ENCODE measurements at places on chromosomes 4 and X.

- DNase-seq = no peak
These were observed 8.7 kb downstream of the RPGR start for GRCh38 chrX:38318606-38319005.

DNA sequence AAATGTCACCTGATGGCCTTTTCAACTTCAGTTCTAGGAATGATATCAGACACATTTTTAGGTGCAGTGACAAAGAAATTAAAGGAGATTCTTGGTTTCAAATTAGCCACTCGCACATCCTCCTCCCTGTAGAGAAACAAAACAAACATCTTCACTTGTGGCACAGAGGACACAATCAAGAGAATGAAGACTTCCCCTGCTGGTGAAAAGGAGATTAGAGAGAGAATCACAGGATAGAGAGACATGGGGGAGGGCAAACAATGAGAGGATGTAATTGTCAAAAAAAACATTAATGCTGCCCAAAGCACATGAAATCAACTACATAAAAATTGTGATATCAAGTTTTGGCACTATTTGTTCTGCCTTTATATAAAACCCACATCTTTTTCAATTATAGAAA is 34.5 kb downstream of the ACE2 start:
- DNase-seq = no peak

- DNase-seq = no peak
These were observed 1638.8 kb upstream of the PCDH7 start for GRCh38 chr4:29081234-29081955.

DNA sequence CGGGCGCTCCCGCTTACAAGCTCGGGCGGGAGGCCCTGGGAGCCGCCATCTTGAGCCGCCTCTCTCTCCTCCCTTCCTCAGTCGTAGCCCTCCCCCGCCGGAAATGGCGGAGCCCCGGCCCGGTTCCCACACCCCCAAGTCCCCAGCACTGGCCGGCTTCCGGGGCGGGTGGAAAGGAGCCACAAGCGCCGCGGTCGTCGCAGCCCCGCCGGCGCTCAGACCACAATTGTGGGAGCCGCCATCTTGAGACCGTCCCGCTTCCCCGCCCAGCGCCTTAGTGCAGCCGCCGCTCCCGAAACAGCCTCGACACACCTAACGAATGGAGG is 531 bp downstream of the HCFC1 start:
- DNase-seq = peak; percentile 39

- DNase-seq = peak; percentile 6
These were observed 860.9 kb upstream of the LCORL start for GRCh38 chr4:18882468-18882867.

DNA sequence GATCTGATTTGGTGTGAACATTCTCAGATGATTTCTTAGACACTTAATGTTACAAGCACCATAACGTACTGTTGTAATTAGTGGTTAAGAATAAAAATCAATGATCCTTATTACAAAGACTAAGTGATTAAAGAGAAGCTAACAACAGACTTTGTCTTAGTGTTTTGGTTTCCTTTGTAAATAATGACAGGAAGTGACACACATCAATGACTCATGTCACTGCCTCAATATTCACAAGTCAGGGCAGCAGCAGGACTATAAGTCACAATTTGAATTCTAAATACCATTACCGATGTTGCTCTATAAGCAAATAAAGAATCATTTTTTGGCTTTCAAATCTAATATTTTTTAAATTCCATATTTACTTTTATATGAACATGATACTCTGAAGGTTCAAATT is 115.8 kb upstream of the FAT4 start:
- DNase-seq = no peak

- peak; percentile 46 for DNase-seq
These were observed 91.0 kb downstream of the ARHGAP24 start for GRCh38 chr4:85565761-85566480.

DNA sequence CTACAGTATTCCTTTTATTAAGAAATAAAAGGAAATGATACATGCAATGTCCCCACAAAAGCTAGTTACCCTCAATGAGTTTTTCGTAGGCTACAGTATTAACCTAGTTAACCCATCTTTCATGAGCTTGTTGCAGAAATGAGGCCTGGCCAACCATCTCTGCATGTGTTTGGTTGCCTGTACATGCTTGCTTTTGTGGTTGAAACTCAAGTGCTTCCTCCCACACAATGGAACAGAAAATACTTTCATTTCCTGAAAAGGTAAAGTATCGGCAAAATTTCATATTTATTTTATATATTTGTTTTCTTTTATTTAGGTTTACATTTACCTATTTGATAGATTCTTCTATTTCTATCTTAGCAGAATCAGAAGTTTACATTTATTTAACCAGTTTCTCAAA is 214.6 kb upstream of the FAM241A start:
- no peak for DNase-seq

DNA sequence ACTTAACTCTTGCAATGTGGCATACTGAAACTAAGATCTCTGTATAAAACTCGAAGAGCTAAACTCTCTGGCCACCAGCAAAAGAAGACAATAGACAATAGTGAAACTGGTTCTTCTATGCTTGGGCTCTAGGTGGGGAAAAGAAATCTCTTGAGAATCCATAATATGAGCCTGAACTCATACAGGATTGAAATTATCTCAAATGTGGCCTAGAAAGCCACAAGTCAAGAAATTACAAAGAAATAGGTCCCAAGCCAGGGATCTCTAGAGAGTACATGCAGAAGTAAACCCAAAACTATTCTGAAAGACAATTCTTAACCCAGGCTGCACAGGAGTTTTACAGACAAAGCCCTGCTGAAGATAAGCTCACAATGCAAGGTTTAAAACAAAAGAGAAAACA is 127.4 kb downstream of the ANAPC10 start:
- DNase-seq = no peak

- no peak for DNase-seq
These were observed 85.6 kb upstream of the CXorf66 start for GRCh38 chrX:140050906-140051305.

GRCh38 chr4:94577136-94577535 is 125.4 kb downstream of the PDLIM5 start:
- DNase-seq = peak; percentile 48

- DNase-seq = no peak
These were observed 3.3 kb downstream of the PWWP3B start for GRCh38 chrX:106171293-106171820.

- no peak for DNase-seq
These were observed 824 bp upstream of the HMGB3 start for GRCh38 chrX:150982235-150982787.

DNA sequence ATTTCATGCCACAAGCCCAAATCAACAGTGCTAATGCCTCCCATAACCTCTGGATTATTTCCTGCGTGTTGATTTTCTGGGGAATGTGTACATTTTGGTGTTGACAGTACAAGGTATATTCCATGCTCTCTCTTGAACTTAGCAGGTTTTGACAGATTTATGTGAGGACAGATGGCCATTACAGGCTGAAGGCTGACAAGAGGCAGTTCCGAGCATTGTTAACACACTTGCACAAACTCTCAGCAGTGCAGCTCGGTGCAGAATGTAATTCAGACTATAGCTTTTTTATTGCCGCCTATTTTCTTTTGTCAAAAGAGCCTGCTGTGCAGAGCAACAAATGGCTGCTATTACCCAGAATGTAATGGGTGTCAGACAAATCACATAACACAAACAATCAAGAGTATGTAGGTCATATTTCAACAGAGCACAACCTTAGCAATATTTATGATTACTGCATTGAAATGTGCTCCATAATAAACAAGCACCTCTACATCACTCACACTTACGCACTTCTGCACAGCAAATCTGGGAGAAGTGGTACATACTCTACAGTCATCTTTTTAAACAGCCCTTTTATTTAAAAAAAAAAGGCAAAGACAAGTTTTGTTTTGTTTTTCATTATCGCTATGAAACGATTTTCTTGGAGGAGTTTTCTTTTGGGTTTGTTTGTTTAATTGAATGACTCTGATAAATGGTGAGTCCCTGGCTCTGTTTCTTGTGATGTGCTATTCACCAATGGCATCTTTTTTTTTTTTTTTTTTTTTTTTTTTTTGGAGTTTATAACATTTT is 71.6 kb downstream of the PPARGC1A start:
- DNase-seq = no peak

GRCh38 chrX:13763489-13763888 is 28.9 kb downstream of the OFD1 start:
- no peak for DNase-seq

GRCh38 chr4:15552557-15553362 is 83.1 kb downstream of the CC2D2A start:
- DNase-seq = no peak

- no peak for DNase-seq
These were observed 2.3 kb upstream of the HPRT1 start for GRCh38 chrX:134457708-134458107.

GRCh38 chr4:139734201-139734874 is 68.7 kb downstream of the MGST2 start:
- DNase-seq = no peak

GRCh38 chrX:148672517-148672916 is 172.1 kb downstream of the AFF2 start:
- no peak for DNase-seq

- no peak for DNase-seq
These were observed 85.3 kb downstream of the LNX1 start for GRCh38 chr4:53505947-53506346.

DNA sequence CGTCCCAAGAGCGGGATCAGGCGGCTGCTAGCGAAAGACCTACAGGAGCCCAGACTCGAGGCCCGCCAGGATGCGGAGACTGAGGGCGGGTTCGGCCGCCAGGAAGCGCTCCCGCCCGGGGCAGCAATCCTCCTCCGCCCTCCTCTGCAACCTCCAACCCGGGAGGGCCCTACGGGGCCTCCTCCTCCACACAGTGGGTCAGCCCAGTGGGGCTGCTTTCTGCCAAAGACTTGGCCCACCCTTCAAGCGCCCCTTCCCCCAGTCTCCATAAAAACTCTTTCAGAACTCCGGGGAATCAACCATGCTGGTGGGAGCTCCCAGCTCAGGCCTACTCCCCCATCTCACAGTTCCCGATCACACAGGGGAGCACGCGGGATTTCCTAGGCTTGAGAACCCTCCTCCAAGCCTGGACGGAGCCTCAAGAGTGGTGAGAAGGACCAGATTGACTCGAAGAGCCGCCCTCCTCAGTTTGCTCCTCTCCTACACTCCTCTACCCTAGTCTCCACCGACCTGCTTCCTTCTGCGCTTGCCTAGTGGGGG is 77.5 kb downstream of the RLIM start:
- no peak for DNase-seq

DNA sequence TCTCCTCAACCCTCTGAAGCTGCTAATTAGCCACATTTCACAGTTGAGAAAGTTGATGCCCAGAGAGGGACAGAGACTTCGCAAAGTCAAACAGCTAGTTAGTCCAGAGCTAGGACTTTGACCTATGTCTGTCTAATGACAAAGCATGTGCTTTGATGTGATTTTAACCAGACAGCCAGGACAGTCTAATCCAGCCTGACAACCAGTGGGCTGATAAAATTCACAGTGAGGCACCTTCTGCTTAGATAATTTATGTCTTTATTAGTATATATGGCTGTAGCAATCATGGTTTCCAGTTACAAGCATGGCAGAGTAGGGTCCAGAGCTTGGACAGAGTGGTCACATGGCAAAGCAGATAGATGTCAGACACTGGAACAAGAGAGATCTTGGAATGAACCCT is 133.6 kb upstream of the C1QTNF7 start:
- no peak for DNase-seq

DNA sequence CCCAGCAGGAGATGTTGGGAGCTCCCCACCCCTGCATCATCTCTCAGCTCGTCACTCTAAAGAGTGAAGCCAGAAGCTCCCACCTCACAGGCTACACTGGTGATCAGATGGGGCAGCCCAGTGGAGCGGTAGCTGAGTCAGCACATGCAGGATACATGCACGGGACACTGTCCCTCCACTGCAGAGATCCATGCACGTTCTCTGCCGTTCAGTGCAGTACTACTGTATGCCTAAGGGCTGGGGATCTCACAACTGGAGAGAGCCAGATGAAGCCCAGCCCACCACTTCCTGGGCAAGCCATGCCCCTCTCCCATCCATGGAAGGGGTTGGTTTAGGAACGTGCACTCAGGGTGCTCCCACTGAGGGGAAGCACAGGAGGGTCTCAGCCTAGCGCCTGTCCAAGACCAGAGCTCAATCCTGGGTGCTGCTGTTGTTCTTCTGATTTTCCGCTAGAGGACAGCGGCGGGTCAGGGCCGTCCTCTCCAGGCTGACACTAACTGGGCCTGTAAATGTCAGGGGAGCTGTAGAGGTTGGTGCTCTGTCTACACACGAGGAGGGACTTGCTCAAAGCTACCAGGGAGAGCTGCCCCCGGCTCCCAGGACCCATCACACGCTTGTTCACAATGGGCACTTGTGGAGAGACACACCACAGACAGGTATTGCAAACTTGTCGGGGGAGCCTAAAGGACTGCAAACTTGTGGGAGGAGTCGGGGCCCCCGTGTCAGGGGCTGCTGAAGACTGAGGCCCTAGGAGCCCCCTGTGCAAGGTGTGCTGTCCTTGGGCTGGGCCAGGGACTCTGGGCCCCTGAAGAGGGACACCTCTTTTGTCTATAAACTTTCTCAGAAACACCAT is 18.2 kb upstream of the ABLIM2 start:
- no peak for DNase-seq

DNA sequence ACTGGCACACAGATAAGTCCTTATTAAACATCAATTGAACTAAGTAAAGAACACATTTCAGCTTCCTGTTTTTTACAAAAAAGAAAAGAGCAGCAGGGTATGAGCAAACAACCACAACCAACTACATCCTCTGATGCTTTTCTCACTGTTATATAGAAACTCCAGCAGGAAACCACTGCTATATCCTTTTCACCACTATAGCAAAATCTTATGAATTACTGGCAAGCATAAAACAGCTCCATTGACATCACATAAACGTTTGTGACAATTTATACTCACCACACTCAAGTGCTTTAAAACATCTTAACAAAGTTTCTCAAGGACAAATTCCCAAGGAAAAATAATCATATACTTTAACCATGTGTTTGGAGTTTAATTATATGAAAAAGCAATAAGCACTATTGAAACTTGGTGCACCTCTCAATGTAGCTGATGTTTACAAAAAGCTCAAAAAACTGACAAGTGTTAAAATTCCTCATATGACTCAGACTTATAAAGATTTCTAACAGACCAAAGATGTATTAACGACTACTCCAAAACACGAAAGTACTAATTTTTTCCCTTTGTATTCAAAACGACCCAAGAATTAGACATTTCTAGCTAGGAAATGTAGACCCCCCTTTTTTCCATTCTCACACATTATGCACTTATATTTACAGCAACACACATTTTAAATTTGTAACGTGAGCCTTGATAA is 12.9 kb downstream of the GPRIN3 start:
- no peak for DNase-seq

DNA sequence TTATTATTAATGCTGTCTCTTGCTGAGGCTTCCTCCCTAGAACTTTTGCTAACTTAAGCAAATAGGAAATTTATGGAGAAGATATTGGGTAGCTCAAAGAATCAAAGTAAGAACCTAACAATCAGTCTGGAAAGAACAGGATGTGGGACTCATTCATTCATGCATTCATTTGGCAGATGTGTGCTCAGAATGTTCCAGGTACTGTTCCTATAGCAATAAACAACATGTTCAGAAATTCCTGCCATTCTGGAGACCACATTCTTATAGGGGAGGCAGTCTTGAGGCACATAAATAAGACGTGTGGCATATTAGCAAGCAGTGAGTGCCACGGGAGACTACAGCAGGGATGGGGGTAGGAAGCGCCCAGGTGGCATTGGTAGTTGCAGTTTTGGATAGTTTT is 5.0 kb downstream of the GRK4 start:
- no peak for DNase-seq
